ENCODE measurements at places on chromosomes 3 and 15. TPM values are rescaled to one million over a fixed set of nuclear protein-coding genes. Genes with fewer than 3 reads are reported as not detected.
A peak's percentile ranks its signal among the peaks of the same experiment; 100 is the strongest.

The ATOSA gene
- total RNA-seq, result 42.5 TPM

The PTPRG gene
- total RNA-seq, result 86.7 TPM

The SERINC4 gene
- not detected for total RNA-seq

The RTP3 gene
- not detected for total RNA-seq

The FAM174B gene
- total RNA-seq, result 62.9 TPM

The TRIM42 gene
- total RNA-seq, result not detected

GRCh38 chr3:15982667-15983196 lies 185.0 kb upstream of the ANKRD28 start:
- no peaks in the 10 kb centered on the region for H3K27me3 ChIP-seq
- H3K36me3 ChIP-seq, result no peaks in the 10 kb centered on the region
- no peak overlapping the region for H3K4me3 ChIP-seq
- peaks cover 8% of the 10 kb centered on the region for H3K4me1 ChIP-seq

DNA sequence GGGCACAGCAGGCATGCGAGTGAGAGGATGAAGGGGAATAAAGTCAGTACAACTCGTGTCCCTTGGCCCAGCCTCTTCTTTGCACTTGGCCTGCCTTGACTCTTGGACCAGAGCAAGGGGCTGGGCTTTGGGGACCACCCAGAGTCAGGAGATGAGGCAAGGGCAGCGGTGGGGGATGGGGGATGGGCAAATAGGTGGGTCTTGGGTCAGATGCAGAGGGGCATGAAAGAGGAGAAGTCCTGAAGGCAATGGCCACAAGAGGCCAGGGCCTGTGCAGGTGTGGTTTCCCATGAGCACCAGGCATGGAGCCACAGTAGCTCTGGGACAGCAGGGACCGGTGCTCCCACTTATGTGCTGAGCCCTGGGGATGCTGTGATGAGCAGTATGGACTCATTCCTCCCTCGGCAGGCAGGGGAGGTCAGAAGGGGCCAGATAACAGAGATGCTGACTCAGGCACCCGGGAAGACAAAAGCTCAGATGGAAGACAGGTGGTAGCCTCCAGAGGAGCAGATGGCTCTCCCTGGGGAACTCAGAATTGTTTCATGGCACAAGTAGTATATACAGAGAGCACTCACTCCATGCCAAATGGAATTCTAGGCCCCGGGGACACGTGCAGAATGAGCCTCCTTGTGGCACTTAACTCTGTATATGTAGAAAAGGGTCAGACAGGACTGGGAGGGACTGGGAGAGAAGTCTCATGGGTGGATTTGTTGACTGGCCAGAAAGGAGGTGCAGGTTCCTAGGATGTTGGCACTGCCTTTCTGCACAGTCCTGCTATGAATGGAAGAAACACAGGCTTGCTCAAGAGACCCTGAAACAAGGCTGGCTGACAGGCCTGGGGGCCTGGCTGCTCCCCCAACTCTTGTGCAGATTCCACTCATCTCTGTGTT lies 14.3 kb downstream of the ZBTB47 start:
- H3K27me3 ChIP-seq, result no peaks in the 10 kb centered on the region
- H3K36me3 ChIP-seq, result no peaks in the 10 kb centered on the region
- no peak for DNase-seq
- peaks cover 8% of the 10 kb centered on the region for H3K4me1 ChIP-seq
- no peak overlapping the region for H3K4me3 ChIP-seq

DNA sequence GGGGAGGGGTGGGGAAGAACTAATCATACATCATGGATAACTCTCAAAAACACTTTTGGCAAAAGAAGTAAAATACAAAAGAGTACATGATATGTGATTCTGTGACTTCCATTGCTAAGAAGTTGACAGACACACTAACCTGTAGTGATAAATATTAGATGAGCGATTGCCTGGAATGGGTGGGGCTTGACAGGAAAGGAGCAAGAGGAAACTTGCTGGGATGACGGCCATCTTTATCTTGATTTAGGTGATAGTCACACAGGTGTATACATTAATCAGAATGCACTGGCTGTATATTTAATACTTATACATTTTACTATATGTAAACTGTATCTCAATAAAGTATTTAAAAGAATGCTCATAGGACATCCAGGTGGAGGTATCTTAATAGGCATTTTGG lies 13.1 kb downstream of the PARL start:
- no peak overlapping the region for H3K27ac ChIP-seq
- H3K4me1 ChIP-seq, result peaks cover 8% of the 10 kb centered on the region
- H3K4me3 ChIP-seq, result no peak overlapping the region

- no peaks in the 10 kb centered on the region for H3K27me3 ChIP-seq
- H3K27ac ChIP-seq, result no peak overlapping the region
- no peak overlapping the region for H3K4me3 ChIP-seq
- no peaks in the 10 kb centered on the region for H3K36me3 ChIP-seq
- H3K4me1 ChIP-seq, result no peaks in the 10 kb centered on the region
These were observed 71.9 kb downstream of the IL12A start for GRCh38 chr3:160060409-160061027.

DNA sequence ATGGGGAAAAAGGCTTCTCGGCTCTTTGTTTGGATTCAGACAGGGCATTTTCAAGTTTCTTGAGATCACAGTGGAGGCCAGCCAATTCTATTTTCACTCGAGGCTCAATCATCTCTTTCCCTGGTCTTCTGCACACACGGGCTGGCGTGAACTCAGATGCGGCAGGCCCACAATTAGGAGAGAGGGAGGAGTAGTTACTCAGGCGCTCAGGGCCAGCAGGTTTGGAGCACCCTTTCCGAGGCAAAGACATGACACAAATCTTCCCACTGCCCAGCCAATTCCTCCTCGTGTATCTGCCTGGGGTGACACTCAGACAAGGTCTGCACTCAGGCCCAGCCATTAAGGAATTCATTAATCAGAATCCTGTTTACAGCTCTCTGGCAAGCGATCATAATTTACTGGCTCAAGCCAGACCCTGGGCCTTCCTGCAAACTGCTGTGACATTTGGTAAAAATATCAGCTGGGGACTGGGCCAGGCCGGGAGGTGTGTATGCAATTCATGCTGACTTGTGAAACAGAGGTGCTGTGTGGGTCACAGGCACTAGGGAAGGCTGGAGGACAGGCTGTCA lies 68.1 kb upstream of the TLE3 start:
- H3K27me3 ChIP-seq, result no peaks in the 10 kb centered on the region
- H3K27ac ChIP-seq, result no peak overlapping the region
- H3K4me3 ChIP-seq, result no peak overlapping the region
- peaks cover 12% of the 10 kb centered on the region for H3K4me1 ChIP-seq
- H3K36me3 ChIP-seq, result no peaks in the 10 kb centered on the region
- DNase-seq, result peak; percentile 50

GRCh38 chr15:89088605-89089315 lies 504 bp downstream of the ABHD2 start:
- peak; percentile 76 for DNase-seq
- peaks cover 55% of the 10 kb centered on the region for H3K4me1 ChIP-seq
- H3K4me3 ChIP-seq, result peak overlapping the region; percentile 86
- no peaks in the 10 kb centered on the region for H3K36me3 ChIP-seq
- H3K27ac ChIP-seq, result peak overlapping the region; percentile 94

DNA sequence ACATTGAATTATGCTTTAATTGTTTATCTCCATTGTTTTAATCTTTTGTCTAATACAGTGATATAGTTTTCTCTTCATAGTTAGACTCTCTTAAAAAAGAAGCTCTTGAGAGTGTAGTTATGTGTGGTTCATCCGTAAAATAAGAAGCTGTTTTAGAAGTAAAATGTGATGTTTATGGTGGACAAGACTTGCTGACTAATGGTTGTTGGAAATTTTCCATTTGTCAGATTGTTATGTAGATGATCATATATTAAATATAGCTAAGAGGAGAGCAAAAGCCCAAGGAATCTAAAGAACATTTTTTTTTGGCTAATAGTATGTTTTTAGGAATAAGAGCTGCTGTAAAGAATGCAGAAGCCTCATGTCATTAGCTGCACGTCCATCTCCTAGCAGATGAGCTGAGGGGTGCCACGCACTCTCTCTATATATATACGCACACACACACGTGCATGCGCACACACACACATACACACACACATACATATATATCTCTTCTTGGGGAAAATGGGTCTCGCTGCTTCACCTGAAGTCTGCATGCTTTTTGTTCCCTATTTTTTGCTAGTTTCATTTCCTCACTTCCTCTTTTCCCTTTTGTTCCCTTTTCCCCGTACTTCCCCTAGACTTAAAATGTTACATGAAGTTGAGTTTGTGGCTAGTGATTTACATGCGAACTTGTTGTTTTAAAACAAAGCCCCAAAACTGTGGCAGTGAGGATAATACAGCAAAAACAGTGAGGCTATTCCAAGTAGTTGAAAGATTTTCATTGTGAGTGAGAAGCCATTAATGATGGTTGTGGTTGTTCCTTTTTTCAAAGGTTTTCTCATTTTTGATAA lies 107.8 kb downstream of the MBNL1 start:
- peaks cover 23% of the 10 kb centered on the region for H3K4me1 ChIP-seq
- no peak overlapping the region for H3K4me3 ChIP-seq
- peaks cover 15% of the 10 kb centered on the region for H3K36me3 ChIP-seq
- peak overlapping the region; percentile 39 for H3K27ac ChIP-seq

DNA sequence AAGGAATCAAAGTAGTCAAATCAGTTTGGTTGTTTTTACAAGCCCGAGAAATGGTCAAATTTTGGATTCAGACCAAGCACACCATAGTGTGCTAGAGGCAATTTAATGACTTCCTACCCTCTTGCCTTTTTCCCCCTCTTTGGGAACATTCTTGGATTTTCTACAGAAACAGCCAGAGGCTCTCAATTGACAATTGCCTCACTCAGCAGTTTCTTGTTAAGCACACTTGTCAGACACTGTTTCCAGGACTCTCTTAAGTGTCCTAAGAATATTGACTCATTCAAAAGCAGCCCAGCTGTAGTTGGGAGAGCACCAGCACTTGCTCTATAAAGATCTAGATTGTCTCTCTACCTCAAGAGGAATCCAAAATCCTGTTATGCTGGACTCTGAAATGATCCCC lies 1.5 kb upstream of the SLC35G2 start:
- no peak for DNase-seq
- no peak overlapping the region for H3K27ac ChIP-seq
- H3K36me3 ChIP-seq, result no peaks in the 10 kb centered on the region
- no peak overlapping the region for H3K4me3 ChIP-seq

- H3K27me3 ChIP-seq, result no peaks in the 10 kb centered on the region
- no peak overlapping the region for H3K4me3 ChIP-seq
- H3K27ac ChIP-seq, result no peak overlapping the region
- H3K36me3 ChIP-seq, result no peaks in the 10 kb centered on the region
These were observed 156.0 kb upstream of the TRIM42 start for GRCh38 chr3:140521751-140522445.

DNA sequence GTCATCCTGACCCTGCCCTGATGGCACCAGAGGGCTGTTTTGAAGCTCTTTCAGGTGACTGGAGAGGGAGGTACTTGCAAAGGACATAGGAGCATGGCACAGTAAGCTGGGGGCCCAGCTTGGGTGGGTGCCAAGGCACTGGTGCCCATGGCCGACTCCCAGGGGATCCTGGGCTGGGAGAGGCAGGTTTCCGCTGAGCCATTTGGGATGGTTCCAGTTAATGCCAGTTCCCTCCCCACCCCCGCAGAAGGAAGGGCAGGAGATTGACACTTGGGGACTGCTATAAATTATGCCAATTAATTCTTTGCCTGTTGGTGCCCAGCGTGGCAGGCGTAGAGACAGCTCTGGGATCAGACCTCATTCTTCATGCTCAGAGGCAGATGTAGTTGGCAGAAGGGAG lies 26.1 kb downstream of the CD276 start:
- peaks cover 36% of the 10 kb centered on the region for H3K36me3 ChIP-seq
- no peak overlapping the region for H3K27ac ChIP-seq
- DNase-seq, result no peak
- H3K4me3 ChIP-seq, result no peak overlapping the region
- H3K27me3 ChIP-seq, result no peaks in the 10 kb centered on the region

DNA sequence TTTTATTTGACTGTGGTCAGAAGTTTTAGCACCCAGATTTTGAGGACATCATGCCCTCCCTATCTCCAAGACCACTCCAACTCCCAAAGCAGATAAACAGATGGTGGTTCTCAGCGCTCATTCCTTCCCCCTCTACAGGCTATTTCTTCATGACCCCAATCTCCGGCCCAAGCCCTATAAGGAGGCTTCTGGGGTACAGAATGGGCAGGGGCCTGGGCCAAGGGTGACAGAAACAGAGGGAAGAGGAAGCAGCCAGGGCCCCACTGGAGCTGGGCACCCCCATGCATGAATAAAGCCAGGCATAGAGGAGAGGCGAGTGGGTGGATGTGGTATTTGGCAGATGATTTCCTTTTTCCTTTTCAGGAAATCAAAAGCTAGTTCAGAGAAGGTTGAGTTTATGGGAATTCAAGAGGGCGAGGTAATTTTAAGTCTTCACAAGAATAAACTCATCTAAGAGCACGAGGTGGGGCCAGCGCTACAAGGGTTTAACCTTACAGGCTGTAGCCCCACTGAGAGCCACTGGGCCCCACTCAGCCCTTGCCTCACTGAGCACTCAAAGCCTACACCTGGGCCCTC lies 104.8 kb upstream of the HERC1 start:
- H3K36me3 ChIP-seq, result no peaks in the 10 kb centered on the region
- DNase-seq, result no peak
- H3K27me3 ChIP-seq, result no peaks in the 10 kb centered on the region

GRCh38 chr3:70815817-70816216 lies 503.4 kb upstream of the MDFIC2 start:
- no peaks in the 10 kb centered on the region for H3K4me1 ChIP-seq
- no peak overlapping the region for H3K4me3 ChIP-seq
- no peak overlapping the region for H3K27ac ChIP-seq
- H3K36me3 ChIP-seq, result no peaks in the 10 kb centered on the region
- H3K27me3 ChIP-seq, result no peaks in the 10 kb centered on the region
